ENCODE measurements at places on chromosomes 1 and 21.

DNA sequence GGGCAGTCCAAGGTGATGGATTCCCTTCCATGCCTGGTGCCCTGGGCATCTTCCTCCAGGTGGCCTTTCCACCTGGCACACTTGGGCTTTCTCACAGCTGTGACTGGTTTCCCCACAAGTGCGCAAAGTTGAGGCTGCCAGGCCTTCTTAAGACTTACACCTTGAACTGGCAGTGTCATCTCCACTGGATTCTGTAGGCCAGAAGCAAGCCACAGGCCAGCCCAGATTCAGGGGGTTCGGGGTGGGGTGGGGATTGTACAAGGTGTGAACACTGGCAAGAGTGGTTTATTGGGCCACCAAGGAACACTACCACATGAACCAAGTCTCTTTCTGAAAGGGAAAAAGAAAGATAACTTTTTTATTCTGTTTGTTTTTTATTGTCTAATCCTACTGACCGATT, 27.2 kb downstream of the DYRK1A start:
- DNase-seq, result no peak

DNA sequence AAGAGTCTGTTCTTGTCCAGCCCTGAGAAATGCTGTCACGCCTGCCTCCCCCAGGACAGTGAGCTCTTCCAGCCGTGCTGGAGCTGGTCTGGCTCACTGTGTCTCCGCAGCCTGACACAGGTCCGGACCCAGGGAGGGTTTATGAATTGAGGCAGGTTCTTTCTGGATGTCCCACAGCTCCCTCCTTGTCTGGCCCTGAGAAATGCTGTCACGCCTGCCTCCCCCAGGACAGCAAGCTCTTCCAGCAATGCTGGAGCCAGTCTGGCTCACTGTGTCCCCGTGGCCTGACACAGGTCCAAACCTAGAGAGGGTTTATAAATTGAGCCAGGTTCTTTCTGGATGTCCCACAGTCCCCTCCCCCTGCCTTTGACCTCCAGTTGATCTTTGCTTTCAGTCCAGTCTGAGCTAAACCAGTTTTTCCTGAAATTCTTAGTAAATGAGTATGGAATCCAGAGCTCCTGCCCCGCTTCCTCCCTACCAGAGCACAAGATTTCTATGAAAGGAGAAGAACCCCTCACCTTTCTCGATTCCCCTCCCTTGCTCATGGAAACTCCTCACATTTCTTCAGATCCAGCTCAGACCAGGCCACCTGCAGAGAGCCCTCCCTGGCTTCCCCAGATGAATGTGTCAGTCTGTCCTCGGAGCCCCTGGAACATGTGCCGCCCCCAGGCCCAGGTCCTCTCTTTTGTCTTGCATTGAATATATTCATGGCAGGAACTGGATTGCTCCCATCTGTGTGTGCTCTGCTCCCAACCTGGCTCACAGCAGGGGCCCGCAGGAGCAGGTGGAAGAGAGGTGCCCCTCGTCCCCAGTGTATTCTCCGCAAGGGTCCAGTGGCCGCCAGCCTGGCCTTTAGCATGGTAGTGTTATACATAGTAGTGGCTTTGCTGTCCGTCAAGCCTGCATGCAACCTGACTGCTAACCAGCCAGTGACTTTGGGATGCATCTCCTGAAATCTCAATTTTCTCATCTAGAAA, 116.3 kb downstream of the EPHB2 start:
- no peak for DNase-seq

DNA sequence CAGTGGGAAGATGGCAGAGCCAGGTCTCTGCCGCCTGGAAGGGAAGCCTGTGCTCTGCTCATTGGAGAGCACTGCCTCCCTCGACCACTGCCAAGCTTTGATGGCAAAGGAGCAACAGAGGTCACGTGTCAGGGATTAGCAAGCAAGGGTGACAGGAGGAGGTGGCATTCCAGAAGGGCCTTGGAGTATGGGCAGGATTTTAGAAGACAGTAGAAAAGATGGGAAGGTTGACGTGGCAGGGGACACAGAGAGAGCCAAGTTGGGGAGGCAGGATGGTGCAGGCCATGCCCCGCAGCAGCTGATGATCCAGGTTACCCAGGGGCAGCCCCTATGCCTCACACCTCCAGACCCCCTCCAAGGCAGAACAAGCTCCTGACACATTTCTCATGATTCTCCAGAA, 21.9 kb upstream of the LBR start:
- DNase-seq, result no peak

- DNase-seq, result no peak
These were observed 414.3 kb downstream of the SETD4 start for GRCh38 chr21:35645991-35646390.

- no peak for DNase-seq
These were observed 111.1 kb downstream of the GLUL start for GRCh38 chr1:182280504-182280900.
